ENCODE measurements at places on chromosomes 4 and X.
A peak's percentile ranks its signal among the peaks of the same experiment; 100 is the strongest.

GRCh38 chr4:90099812-90100211, 27.4 kb upstream of the CCSER1 start:
- no peak for DNase-seq

DNA sequence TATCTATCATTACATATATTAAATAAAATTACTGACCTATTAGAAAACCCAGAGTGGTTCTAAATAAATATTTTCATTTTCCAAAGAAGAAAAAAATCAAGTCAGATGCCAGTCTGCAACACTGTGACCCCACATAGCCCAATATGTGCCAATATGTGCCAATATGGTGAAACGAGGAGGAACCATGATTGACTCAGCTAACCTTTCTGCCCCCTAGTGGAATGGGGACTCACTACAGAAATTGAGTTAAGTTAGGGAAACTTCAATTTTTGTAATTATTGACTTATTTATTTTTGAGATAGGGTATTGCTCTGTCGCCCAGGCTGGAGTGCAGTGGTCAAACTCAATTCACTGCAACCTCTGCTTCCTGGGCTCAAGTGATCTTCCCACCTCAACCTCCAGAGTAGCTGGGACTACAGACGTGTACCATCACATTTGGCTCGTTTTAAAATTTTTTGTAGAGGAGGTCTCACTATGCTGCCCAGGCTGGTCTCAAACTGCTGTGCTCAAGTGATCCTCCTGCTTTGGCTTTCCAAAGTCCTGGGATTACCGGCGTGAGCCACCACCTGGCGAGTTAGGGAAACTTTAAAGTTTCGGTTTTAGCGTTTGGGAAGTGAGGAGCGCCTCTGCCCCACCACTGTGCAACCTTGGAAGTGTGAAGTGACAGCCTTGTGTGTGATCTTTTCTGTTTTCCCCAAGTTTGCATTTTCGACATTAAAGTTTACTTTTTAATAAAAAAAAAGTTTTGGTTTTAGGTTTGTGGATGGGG, 116.8 kb upstream of the SHISA3 start:
- peak; percentile 24 for DNase-seq

GRCh38 chr4:5051278-5052203, at the start of gene STK32B:
Gene STK32B (plus strand): TSS chr4:5051480.
- peak; percentile 25 for DNase-seq

DNA sequence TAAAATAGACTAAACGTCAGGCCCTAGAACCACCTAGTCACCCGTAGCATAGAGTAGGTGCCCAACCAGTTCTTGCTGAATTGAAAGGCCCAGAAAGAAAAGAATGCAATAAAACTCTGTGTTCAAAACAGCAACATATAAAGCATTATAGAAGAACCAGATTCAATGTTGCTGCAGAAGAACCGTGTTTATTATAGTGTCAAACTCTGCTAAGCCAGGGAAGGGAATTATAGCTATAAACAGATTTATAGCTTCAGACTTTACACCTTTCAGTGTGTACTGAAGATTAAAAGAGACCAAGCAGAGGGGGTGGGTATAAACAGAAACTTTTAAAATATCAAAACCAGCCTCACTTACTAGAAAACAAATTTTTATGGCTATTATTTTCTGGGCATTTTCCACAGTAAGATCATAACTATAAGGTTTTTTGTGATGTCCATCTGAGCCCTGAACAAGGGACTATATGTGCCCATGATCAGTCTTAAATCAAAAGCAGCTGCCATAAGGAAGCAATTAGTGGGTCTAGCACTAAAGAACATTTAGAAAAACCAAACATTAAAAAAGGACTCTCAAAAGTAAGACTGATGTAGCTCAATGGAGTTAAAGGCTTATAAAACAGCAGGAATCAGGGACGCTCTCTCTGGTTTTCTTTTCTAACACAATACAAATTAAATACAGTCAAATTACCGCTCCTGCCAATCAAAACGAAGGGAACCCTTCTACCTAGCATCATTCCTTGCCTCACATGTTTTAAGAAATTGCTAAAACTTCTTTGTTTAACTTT, 219.7 kb upstream of the ETNPPL start:
- no peak for DNase-seq

- no peak for DNase-seq
Observed at GRCh38 chr4:99202536-99202935, 16.5 kb downstream of the ADH6 start.

GRCh38 chr4:99552872-99553271, 11.0 kb downstream of the TRMT10A start:
- no peak for DNase-seq

GRCh38 chr4:4689694-4690440, 148.0 kb upstream of the STX18 start:
- DNase-seq = peak; percentile 14

DNA sequence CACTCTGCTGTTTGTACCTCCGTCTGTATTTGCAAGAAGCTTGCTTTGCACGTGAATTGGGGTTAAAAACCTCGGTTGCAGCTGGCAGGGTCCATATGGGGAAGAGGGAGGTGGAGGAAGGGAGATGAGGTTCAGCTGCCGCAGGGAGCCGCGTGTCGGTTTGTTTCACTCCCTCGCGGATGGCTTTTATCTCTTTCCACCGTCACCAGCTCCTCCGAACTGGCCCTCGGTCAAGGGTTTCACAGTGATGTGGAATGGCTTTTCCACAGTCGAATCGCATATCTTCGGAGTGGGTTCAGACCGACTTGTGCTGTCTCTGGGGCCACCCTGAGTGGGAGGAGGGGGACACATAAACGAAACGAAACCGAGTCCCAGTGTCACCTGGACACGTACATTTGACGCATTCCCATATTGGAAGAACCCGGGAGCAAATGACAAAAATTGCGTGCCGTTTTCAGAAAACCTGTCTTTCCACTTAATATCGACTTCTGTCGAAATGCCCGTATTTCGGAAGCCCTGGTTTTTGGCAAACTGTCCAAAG, 929 bp downstream of the ZBTB33 start:
- DNase-seq = peak; percentile 16

DNA sequence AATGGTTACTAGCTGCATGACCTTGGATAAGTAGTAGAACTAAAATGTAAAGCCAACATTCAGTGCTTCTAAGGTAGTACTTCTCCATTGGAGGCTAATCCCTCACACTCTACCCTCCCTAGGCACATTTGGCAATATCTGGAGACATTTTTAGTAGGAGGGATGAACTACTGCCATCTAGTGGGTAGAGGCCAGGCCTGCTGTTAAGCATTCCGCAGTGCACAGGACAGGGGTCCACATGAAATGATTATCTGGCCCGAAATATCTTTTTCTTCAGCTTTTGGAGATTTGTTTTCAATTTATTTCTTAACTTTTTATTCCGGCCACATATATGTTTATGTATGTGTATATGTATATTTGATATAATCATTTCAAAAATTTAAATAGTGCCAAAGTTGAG, 36.0 kb upstream of the SPANXC start:
- DNase-seq = no peak

DNA sequence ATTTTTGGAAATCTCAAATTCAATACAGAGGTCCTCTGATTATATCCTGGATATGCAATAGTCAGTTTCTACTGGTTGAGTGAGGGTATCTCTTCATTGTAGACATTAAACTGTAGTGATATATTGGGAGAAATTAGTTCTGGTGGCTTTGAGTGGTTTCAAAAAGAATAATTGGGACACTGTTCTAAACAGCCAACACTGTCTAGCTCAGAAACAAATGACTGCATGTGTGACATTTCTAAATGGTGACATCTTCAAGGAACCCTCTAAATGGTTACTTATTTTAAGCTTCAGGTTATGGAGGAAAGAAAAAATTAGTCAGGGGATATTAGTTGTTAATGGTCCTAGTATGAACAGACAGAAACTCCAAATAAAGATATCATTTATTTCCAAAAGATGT, 186.2 kb downstream of the LARP7 start:
- DNase-seq = no peak

DNA sequence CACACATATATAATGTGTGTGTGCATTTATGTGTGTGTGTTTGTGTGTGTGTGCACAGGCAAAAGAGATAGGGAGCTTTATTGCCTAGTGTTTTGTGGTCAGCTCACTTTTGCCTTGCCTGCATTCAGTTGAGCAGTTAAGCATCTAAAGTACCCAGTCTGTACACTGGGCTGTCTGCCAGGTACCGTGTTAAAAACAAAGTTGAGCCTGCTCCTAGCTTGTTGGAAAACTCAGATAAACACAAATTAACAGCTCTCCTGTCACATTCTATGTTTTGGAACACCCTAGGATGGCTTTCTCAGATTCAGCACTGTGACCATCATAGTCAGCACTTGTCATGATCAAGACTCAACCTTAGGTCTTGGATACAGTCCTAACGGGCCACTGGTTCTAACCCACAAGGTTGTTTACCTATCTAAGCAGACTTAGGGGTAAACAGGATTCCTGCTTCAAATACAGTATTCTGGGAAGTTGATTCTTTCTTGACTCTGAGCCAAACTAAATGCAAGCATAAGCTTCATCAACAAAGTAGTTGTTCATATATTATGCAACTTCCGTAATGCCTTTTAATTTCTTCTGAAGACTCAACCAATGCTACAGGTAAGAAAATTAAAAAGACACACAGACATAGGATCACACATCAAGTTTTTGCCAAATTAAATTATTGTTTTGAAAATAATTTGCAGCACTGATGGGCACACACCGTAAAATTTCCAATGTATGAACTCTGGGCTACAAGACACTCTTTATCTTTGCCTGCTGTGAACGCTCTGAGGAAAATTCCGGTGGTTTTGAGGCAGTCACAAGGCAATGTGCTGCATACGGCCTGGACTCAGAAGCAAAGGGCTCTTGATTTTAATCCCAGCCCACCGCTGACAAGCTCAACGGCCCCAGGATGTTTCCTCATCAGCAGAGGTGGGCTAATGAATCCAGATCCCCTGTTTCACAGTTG, 11.3 kb upstream of the CD99 start:
- no peak for DNase-seq

- DNase-seq = no peak
Observed at GRCh38 chrX:114959729-114960128, 57.7 kb downstream of the IL13RA2 start.

DNA sequence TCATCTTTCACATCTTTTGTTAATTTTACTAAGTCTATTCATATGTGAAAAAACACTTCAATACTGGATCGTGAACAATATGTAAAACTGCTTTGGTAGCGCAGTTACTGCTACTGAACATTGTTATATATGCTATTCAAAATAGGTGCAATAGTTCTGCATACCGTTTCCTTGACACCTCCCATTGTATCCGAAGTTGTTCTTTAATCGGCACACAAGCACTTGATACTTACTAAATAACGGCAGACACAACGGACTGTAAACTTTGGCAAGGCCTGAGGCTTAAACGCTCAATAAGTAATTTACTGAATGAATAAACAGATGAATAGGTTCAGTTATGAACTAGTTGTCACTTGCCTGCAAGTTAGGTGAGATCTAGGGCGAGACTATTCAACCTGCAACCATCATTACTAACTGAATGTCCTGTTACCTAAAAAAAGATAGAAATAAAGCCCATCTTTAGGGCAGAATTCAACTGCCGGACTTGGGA, 620 bp downstream of the ANAPC10 start:
- no peak for DNase-seq

GRCh38 chrX:107565931-107566603, 62.2 kb upstream of the PRPS1 start:
- DNase-seq = no peak

DNA sequence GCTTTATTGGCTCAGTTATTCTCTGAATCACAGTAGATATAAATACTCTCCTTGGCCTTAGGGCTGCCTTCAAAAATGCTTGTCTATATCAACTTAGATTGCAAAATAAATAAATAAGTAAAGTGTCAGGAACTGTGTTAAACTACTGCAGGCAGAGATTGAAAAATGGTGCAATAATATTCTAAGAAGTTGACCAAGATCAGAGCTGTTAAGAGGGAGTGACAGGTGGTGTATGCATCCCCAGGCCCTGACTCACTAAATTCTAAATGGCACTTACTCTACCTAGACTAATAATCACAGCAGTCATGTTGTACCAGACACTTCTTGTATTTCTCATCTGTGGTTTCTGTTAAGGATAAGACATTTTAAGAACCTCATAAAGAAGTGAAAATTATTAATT, 235.1 kb upstream of the SPOCK3 start:
- DNase-seq = no peak

DNA sequence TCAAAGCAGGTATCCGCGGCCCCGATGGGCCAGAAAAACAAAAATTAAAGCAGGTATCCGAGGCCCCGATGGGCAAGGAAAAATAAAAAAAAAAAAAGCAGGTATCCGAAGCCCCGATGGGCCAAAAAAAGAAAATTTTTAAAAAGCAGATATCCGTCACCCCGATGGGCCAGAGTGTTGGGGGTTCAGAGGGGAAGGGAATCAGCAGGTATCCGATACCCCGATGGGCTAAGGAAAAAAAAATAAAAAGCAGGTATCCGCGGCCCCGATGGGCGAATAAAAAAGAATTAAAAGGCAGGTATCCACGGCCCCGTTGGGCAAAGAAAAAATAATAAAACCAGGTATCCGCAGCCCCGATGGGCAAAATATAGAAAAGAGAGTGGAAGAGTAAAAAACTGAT, 289.0 kb downstream of the CHIC1 start:
- DNase-seq = no peak

- DNase-seq = no peak
Observed at GRCh38 chr4:54067166-54067565, 2.8 kb upstream of the CHIC2 start.

- DNase-seq = no peak
Observed at GRCh38 chr4:23674694-23675093, 215.2 kb downstream of the PPARGC1A start.

- DNase-seq = no peak
Observed at GRCh38 chr4:142085513-142086292, 449.3 kb downstream of the IL15 start.

DNA sequence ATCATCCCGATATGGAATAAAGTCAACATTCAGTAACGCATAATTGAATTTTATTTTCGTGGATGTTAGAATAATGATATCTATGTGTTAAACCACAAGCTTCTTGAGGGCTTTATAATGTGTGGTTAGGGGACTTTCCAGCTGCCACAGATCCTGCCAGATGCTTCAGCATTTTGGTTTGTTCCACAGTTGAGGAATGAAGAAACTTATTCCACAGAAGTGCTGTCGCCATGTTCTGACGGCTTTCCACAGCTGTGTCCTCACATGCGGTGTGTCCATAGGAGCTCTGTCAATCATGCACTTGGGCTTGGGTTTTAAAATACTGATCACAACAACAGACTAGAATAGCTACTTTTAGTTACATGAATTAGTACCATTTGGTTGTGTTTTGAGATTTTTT, 411.9 kb downstream of the TRIML1 start:
- DNase-seq = no peak

DNA sequence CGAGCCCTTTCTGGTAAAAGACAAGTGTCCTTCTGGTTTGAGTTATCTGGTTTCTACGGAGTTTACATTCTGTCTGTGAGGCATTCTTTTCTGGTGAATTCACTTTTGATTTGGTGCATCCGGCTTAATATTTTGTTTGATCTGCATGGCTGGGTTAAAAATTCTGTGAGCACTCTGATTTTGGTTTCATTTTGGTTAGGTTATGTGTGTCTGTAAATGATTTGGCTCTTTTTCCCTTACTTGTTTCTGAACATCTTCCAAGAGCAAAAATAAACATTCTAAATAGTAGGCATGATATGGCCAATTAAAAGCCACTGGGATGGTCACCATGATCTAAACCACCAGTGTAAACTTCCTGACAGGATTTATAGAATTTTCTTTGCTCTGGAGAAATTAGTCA, 85.7 kb upstream of the PTPN13 start:
- no peak for DNase-seq
